Testis (tissue), 5 donors: ENCODE measurements at places on chromosomes 16 and 17. TPM values are rescaled to one million over a fixed set of nuclear protein-coding genes. Genes with fewer than 3 reads are reported as not detected.

DNA sequence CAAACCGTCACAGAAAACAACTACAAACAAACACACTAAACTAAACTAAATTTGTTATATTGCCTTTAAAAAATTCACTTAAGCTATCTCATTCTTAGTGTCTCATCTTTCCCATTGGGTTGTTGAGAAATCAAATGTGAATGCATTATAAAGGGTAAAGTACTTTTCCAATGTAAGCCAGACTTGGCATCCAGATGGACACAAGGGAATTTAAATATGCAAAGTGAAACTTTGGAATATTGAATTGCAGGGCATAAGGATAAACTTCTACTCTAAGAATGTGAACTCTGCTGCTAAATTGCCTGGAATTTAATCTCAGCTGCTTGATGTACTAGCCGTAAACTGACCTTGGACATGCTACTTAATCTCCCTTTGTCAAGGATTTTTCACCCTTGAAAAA is 1554.6 kb downstream of the CDH8 start:
- DNase-seq = no peak

DNA sequence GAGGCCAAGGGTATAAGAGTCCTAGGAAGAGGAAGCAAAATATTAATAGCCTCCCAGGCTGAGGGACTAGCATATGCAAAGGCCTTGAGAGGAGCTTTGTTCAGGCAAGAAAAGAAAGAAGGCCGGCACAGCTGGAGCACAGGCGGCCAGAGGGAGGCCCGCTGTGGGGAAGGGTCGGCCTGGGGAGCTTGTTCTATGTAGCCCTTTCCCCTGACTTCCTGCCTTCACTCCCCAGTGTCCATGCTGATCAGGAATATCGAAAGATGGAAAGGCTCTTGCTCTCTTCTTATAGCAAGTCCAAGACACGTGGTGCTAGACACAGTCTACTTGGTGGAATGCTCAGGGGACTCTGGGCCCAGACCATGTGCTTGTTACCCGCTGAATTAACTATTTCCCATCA is 27.4 kb upstream of the HAS3 start:
- no peak for DNase-seq

GRCh38 chr17:8337802-8338752 is 1.6 kb upstream of the ODF4 start:
- no peak for DNase-seq

- peak; percentile 43 for DNase-seq
Measured at GRCh38 chr17:48541577-48542113, 3.3 kb downstream of the HOXB2 start.

- DNase-seq = no peak
Measured at GRCh38 chr16:6524501-6524900, 808.1 kb upstream of the RBFOX1 start.

DNA sequence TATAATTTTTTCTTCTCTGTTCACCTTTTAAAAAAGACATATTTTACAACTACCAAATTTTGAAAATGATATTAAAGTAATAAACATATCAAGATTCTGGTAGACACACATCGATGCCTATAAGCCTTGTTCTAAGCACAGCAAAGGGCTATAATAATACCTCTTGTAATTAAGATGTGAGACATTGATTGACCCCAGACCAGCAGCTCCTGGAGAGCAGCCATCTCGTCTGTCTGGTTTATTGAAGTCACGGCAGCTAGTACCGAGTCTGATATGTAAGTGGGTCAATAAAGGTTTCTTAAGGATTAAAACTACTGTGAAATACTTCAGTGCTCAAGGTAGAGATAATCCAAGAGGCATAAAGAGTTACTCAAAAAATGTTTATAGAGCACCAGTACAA is 76.1 kb downstream of the C17orf58 start:
- DNase-seq = no peak

DNA sequence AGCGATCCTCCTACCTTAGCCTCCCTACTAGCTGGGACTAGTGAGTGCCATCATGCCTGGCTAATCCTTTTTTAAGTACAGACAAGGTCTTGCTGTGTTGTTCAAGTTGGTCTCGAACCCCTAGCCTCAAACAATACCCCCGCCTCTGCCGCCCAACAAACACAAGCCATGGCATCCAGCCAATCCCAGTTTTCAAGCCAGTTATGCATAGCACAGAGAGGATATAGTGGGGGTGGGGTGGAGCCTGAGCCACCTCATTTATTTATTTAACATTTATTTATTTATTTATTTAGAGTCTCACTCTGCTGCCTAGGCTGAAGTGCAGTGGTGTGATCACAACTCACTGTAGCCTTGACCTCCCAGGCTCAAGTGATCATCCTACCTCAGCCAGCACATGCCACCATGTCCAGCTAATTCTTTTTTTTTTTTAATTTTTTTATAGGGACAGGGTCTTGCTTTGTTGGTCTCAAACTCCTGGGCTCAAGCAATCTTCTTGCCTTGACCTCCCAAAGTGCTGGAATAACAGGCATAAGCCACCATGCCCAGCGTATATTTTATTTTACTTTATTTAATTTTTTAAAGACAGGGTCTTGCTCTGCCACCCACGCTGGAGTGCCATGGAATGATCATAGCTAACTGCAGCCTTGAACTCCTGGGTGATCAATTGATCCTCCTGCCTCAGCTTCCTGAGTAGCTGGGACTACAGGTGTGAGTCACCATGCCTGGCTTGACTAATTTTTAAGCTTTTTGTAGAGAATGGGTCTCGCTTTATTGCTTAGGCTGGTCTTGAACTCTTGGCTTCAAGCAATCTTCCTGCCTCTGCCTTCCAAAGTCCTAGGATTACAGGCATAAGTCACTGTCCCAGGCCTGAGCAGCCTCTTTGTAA is 26.2 kb upstream of the KLHL11 start:
- DNase-seq = no peak

DNA sequence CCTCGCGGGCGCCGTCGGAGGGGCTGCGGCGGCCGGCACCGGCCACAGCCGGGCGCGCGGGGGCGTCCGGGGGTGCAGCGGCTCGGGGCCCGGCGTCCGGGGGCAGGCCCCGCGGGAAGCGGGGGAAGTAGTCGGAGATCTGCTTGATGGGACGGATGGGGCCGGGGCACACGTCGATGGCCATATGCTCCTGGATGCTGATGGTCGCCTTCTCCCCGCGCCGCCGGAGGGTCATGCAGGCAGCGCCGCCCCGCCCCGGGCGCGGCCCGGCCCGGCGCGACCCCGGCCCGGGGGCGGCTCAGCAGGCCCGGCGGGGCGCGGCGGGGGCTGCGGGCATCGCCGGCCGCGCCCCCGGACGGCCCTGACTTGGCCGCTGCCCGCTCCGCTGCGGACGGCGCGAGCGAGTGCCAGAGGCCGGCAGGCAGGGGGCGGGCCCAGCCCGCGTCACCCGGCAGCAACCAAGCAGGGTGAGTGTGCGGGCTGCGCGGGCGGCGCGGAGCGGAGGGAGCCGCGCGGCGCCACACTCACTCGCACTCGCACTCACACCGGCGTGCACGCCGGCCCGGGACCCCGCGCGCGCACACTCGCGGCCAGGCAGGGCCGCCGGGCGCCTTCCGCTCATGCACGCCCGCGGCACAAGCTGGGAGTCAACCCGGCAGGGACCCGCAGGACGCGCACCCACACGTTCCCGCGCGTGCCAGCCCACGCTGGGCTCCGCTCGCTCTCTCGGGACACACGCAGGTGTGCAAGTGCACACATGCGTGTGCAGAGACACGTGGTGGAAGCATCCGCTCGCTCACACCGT is at the start of gene DOC2B:
Gene DOC2B, minus strand, starts transcription at position 406 of the 805 bp plus-strand sequence. Its CDS starts 171 bp downstream, at position 235.
- peak; percentile 59 for DNase-seq

DNA sequence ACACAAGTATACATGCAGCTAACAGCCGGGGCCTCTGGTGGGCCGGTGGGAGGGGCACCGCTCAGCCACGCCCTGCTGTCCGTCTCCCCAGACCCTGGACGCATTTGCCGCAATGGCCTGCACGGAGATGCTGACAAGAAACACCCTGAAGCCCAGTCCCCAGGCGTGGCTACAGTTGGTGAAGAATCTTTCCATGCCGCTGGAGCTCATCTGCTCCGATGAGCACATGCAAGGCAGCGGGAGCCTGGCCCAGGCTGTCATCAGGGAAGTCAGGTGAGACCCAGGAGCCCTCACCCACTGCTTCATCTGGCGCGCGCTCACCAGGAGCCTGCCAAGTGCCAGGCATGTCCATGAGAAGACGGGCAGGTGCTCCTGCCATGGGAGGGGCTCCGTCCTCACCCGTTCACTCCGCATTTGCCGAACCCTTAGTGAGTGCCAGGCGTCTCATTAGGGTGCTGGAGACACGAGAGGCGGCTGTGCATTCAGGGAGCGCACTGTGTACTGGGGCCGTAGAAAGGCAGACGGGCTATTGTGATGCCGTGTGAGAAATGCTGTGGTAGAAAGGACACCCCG is 51.4 kb upstream of the ENDOV start:
- no peak for DNase-seq

- peak; percentile 24 for DNase-seq
Measured at GRCh38 chr17:52419229-52419641, 260.7 kb upstream of the CA10 start.

GRCh38 chr17:31096106-31096436 is 1.3 kb downstream of the NF1 start:
- DNase-seq = no peak

DNA sequence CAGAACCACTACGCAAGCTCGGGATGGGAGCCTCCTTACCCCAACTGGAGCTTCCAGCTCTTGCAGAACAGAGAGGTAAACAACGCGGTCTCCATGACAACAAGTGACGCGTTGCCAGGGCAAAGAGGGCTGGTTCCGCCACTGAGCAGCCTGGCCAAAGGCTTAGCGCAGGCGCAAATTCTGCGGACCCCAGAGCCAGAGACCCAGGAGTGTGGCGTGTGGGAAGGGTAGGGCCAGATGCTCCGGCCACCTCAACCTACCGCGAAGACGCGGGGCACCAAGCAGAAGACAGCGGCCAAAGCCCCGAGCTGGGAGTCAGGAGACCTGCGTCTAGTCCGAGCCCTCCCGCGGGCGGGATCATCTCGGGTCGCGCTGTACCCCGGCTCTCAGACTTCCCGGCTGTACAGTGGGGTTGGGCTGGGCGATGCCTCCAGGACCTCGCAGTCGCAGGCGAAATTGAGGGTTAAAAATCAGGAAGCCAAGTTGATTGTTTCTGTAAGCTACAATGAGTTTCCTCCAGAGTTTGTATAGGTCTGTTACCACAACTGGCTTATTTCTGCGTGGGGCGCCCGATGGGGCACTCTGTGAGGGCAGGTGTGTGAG is at the start of gene TEKT1:
Gene TEKT1, minus strand, starts transcription at position 69 of the 603 bp plus-strand sequence. CDS start 1,353 bp downstream, outside the sequence.
- peak; percentile 90 for DNase-seq

DNA sequence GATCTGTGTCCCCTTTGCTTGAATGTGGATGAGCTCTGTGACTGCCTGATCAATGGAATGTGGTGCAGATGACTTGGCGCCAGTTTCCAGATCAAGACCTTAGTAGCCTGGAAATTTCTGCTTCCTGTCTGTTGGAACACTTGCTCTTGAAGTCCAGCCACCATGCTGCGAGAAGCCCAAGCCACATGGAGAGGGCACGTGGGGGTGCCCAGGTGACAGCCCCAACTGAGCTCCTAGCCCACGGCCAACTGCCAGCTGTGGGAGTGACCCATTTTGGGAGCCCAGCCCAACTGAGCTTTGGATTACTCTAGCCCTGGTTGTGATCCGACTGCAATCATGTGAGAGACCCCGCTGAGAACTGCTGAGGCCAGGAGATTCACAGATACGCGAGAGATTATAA is 3.3 kb upstream of the ITGAM start:
- DNase-seq = no peak

DNA sequence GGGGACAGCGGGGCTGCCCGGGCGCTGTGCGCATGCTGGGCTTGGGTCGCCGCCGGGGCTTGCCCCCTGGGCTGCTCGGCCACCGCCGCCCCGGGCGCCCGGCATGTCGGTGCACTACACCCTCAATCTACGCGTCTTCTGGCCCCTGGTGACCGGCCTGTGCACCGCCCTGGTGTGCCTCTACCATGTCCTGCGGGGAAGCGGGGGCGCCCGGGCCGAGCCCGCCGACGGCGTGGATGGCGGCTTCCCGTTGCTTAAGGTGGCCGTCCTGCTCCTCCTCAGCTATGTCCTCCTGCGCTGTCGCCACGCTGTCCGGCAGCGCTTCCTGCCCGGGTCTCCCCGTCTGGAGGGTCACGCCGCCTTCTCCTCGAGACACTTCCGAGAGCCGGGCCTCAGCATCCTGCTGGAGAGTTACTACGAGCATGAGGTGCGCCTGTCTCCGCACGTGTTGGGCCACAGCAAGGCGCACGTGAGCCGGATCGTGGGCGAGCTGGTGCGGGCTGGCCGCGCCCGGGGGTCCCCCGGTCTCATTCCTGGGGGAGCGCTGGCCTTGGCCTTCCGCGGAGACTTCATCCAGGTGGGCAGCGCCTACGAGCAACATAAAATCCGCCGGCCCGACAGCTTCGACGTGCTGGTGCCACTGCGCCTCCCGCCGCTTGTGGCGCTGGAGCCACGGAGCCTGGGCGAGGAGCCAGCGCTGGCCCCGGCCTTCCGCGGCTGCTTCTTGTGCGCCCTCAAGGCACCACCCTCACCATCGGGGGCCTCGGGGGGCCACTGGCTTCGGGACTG is 789 bp downstream of the ITPRIPL2 start:
- peak; percentile 81 for DNase-seq

The HYDIN gene
- 30.3 TPM for polyA plus RNA-seq

The PRSS36 gene
- 5.4 TPM for polyA plus RNA-seq

The OGFOD3 gene
- 19.6 TPM for polyA plus RNA-seq

The SLC35G3 gene
- 2.7 TPM for polyA plus RNA-seq

The KCNH4 gene
- 0.42 TPM for polyA plus RNA-seq

The WSCD1 gene
- polyA plus RNA-seq = 33.8 TPM

The KRTAP1-1 gene
- polyA plus RNA-seq = not detected

The KRTAP16-1 gene
- not detected for polyA plus RNA-seq

The DRC3 gene
- 57.4 TPM for polyA plus RNA-seq

The CORO7 gene
- 71.5 TPM for polyA plus RNA-seq

The NF1 gene
- polyA plus RNA-seq = 60.6 TPM

The CCR7 gene
- polyA plus RNA-seq = 1.5 TPM
